Type B pancreatic cell (in vitro differentiated cells): ENCODE measurements at places on chromosomes 6 and 20.

DNA sequence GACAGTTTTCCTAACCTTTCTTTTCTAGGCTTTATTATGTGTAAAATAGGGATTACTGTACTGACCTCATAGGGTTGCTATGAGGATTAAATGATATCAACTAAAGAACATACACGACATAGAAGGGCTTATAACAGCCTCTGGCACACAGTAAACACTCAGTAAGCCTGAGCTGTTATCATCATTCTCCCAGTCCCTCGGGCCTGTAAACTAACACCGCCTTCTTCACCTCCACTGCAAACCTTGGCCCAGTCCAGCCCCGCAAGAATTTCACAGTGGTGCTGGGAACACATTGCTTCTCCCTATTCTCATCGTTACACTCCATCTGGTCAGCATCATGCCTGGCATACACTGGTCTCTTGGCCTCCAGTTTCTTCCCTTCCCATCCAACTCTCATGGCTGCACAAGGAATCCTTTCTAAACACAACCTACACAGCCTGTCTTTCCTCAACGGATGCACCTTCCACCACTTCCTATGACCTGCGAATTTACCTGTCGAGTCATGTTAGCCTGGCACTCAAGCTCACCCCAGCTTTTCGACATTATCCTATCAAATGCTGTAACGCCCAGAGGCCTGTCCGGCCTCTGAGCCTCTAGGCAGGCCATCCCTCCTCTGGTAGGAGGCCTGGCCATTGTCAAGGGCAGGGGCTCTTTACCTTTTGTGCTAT, 92.1 kb downstream of the FYN start:
- DNase-seq, result no peak

- DNase-seq, result no peak
Measured at GRCh38 chr6:21265034-21265729, 328.4 kb upstream of the SOX4 start.

- no peak for DNase-seq
Measured at GRCh38 chr6:44359973-44360372, 17.5 kb downstream of the SPATS1 start.

- no peak for DNase-seq
Measured at GRCh38 chr6:12289365-12289919, 719 bp upstream of the EDN1 start.

DNA sequence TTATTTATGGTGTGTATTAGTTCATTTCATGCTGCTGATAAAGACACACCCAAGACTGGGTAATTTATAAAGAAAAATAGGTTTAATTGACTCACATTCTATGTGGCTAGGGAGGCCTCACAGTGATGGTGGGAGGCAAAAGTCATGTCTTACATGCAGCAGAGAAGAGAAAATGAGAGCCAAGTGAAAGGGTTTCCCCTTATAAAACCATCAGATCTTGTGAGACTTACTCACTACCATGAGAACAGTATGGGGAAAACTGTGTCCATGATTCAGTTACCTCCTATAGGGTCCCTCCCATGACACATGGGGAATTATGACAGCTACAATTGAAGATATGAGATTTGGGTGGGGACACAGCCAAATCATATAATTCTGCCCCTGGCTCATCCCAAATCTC, 150.0 kb upstream of the AHI1 start:
- no peak for DNase-seq

- no peak for DNase-seq
Measured at GRCh38 chr6:119620846-119621555, 271.4 kb upstream of the MAN1A1 start.

- DNase-seq, result no peak
Measured at GRCh38 chr20:51955756-51956155, 153.4 kb upstream of the SALL4 start.

DNA sequence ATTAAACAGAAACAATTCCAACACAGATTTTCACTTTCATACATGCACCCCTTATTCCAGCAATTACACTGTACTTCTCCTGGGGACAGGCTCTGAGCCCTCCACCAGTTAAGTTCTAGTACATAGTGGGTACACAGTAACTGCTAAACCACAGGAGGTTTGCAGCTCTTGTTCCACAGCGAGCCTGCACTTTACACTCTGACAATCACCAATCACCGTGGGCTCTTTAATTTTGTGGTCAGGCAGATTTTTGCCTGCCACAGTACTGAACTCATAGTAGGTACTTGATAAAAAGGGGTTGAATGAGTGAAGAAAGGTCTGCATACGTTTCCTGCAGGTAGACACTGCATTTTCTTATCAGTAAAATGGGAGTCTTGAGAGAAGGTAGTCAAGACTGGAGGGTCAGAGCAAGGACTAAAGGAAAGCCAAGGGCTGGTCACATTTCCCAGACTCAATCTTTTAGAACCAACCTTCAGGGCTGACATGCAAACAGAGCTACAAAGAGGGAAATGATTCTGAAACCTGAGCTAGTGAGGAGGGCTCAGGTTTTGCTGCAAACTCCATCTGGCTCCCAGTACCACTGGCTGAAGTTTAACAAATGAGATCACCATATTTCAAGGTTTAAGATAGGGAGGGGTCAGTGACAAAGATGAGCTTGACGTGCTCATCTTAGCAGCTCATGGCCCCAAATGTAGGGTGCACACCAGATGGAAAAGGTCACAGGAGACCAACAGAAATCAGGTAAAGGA, 404.6 kb downstream of the BTBD9 start:
- DNase-seq, result no peak

DNA sequence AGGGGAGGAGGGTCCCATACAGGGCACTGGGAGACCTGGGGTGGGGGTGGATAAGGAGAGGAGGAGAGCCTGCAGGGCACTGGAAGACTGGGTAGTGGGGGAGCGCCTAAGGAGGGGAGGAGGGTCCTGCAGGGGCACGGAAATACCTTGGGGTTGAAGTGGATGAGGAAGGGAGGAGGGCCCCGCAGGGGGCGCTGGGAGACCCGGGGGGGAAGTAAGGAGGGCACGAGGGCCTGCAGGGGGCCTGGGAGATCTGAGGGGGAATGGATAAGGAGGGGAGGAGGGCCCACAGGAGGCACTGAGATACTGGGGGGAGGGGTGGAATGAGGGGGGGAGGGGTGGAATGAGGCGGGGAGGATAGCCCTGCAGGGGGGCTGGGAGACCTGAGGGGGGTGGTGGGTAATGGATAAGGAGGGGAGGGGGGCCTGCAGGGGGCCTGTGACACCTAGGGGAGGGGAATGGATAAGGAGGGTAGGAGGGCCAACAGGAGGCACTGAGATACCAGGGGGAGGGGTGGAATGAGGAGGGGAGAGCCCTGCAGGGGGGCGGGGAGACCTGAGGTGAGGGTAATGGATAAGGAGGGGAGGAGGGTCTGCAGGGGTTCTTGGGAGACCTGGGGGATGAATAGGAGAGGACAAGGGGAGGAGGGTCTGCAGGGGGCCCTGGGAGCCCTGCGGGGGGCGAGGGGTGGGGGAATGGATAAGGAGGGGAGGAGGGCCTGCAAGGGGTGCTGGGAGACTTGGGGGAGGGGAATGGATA, 567 bp upstream of the CTCFL start:
- DNase-seq, result no peak

DNA sequence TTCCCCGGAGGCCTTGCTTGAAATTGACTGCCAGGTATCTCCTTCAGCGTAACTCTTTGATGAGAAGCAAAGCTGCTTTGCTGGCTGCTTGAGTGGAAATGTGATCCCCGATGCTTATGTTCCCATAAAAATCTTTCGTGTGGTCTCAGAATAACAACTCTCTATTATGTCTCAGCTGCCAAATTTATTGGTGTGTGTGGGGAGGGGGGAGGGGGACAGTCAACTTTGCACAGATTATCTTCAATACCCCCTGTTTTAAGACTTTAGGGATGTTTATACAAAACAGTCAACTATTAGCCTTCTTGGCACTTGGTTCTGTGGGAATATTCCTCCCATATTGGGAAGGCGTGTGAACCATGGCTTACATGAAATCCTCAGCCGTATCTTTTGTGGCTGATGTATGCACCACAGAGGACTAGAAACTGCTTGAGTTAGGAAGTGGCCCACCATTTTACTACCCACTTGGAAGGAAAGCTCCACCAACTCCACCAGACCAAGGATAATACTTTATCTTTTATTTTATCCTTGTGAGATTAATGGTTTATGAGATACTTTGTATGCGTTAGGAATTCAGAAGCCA, 101.5 kb upstream of the SLC24A3 start:
- DNase-seq, result no peak

GRCh38 chr6:114342086-114342825, 567 bp downstream of the HS3ST5 start:
- peak; percentile 69 for DNase-seq

DNA sequence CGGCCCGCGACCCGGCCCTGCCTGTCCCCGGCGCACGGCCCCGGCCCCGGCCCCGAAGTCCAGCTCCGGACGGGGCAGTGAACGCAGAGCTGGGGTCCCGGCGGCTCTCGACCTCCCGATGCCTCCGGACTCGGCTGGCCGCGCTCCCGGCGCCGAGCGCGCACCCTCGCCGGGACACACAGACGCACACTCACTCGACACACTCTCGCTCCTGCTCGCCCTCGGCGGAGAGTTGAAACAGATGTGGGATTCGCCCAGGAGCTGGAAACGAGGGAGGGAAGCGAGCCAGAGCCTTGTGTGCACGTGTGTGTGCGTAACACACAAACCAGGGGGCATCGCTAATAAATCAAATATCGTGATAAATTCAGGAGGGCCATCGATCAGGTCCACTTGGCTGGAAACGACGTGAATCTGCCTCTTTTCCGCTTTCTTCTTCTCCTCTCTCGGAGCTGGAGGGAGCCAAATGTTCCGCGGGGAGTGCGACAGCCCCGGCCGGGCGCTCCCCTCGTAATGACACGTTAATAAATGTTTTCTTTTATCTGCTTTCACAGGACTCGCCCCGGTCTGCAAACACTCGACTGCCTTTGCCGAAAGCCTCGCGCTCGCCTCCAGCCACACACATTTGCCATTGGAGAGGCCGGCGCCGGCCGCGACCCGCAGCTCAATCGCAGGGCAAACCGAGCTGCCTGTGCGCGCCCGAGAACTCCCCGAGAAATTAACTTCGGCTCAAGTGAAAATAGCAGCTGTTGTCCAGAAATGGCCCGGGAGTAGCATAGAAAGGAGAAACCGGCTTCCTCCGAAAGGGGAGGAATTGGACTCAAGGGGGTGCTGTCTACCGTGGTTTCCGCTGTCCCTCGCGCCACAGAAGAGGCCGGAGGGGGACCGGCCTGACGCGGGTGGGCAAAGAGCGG, 828 bp upstream of the SULF2 start:
- DNase-seq, result peak; percentile 83

GRCh38 chr6:119544325-119545175, 195.0 kb upstream of the MAN1A1 start:
- no peak for DNase-seq

DNA sequence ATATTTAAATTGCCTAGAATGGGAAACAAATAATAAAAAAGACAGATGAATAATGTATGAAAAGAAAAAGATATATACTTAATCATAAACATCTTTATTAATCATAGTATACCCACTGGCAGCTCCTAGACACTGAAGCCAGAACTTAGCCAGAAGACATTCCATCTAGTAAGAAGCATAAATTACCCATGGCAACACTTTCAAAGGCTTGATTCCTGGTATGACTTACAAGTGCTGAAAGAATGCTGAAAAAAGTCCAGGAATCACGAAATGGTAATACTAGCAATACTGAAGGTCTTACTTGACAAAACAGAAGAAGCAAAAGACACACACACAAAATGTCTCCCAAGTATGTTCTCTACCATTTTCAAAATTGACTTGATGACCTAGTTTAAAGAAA, 38.0 kb downstream of the RWDD2A start:
- DNase-seq, result no peak

DNA sequence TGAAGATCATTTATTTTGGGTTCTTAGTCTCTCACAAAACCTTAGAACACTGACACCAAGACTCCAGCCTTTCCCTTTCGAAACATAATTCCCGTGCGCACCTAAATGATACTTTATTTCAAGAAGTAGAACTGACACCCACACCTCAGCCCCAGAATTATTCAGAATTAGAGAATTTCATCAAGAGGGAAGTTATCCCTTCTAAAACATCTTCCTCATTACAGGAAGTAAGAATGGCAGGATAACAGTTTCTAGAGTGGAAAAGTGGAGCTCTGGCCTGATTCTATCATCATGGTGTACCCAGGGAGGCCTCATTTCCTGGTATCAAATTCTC, 1.4 kb upstream of the SRXN1 start:
- DNase-seq, result no peak

DNA sequence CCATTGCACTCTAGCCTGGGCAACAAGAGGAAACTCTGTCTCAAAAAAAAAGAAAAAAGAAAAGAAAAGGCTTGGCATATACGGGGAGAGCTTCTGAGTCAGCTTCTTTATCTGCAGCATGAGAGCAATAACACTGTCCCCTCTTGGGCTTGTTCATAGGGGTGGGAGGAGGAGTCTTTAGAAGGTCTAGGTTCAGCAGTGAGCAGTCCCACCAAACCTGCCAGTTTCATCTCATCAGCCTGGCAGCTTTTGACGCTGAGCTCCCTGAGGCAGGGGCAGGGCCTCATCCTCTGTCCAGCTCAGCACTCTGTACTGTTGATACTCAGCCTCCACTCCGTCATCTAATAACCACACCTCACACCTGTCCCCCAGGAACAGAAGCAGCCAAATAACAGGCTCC, 5.6 kb upstream of the C6orf132 start:
- DNase-seq, result no peak

DNA sequence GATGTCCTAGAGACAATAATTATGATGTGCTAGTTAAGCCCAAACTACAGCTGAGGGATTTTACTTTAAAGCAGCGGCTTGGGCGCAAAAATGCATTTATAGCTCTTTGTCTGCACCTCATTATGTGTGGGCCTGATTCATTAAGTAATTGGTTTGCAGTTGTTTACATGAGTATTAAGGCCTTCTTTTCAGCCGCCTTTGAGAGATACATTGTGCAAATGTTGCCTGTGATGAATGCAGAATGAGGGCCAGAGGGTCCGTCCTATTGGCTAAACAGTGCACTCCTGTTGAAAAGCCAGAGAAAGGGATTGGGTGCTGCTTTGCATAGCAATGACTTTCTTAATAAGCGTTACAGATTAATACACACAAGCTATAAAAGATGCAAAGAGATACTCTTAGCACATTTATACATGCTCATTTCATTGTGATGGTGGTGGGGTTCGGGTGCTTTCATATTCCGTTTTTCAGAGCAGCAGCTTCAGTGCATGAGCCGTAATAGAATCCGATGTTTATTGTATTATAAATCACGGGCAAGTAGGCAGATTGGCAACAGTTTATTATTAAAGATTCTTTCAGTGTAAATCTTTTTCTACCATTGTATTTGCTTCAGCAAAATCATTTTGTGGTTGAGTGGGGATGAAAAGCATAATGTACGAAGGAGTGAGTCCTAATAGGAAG, 68.2 kb upstream of the XRN2 start:
- DNase-seq, result no peak

- no peak for DNase-seq
Measured at GRCh38 chr6:113412589-113413357, 444.4 kb upstream of the MARCKS start.

- no peak for DNase-seq
Measured at GRCh38 chr20:931401-931800, 15.3 kb upstream of the ANGPT4 start.

DNA sequence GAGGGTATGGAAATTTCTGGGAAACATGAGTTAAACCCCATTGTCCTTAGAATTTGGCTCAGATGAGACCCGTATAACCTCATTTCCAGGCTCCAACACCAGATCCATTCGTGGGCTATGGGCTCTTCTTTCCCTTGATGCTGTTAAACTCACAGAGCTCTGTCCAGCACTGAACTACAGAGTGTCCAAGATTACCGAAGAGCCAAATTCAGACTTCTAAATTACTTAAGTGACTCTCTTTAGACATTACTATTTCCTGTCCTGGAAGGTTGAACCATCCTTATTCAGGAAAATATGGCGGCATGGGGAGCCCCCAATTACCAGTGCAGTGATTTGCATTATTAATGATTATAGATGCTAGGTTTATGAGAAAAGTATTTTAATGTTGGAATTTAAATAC, 124.9 kb upstream of the EDN1 start:
- no peak for DNase-seq
